ENCODE measurements at places on chromosomes 3 and 15. TPM values are rescaled to one million over a fixed set of nuclear protein-coding genes. Genes with fewer than 3 reads are reported as not detected.

The TICRR gene
- 18.7 TPM for total RNA-seq

The RHOA gene
- 425 TPM for total RNA-seq

The EIF4A2 gene
- total RNA-seq = 445 TPM

The GOLGA8Q gene
- 1.4 TPM for total RNA-seq

The EPHB3 gene
- not detected for total RNA-seq

The MAN2A2 gene
- total RNA-seq = 200 TPM

The EFCC1 gene
- total RNA-seq = 0.11 TPM

The ZNF80 gene
- total RNA-seq = 0.74 TPM

All from activated T-helper 2 cell treated with anti-CD3 and anti-CD28 coated beads, Interferon-gamma antibody, Interleukin-2, Interleukin-4, amounts not matched to agents 10 μg/mL and 5 μg/mL and 100 μg/mL, durations not matched to agents 14 hours and 24 hours and 36 hours (primary cell).